ENCODE measurements at places on chromosomes 12 and 14.
A peak's percentile ranks its signal among the peaks of the same experiment; 100 is the strongest.

GRCh38 chr12:49651855-49652254 is 28.5 kb downstream of the PRPF40B start:
- DNase-seq = no peak

- no peak for DNase-seq
Observed at GRCh38 chr12:54495327-54495726, 2.2 kb upstream of the NCKAP1L start.

DNA sequence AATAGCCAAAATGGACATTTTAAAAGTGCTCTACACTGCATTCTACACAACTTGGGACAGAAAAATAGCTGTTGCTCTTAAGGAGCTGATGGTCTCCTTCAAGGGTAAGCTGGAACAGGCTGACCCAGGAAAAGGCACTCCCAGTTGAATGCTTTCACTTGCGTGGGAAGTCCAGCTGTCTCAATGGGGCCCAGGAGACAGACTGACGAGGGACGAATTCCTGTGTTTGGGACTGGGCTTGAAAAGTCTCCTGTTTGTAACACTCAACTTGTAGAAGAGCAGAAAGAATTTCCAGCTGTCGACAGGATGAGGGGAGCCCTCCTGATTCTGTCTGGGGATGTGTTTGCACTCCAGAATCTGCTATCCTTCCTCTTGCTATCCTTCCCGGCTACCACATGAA is 180.8 kb downstream of the ZFP36L1 start:
- no peak for DNase-seq

DNA sequence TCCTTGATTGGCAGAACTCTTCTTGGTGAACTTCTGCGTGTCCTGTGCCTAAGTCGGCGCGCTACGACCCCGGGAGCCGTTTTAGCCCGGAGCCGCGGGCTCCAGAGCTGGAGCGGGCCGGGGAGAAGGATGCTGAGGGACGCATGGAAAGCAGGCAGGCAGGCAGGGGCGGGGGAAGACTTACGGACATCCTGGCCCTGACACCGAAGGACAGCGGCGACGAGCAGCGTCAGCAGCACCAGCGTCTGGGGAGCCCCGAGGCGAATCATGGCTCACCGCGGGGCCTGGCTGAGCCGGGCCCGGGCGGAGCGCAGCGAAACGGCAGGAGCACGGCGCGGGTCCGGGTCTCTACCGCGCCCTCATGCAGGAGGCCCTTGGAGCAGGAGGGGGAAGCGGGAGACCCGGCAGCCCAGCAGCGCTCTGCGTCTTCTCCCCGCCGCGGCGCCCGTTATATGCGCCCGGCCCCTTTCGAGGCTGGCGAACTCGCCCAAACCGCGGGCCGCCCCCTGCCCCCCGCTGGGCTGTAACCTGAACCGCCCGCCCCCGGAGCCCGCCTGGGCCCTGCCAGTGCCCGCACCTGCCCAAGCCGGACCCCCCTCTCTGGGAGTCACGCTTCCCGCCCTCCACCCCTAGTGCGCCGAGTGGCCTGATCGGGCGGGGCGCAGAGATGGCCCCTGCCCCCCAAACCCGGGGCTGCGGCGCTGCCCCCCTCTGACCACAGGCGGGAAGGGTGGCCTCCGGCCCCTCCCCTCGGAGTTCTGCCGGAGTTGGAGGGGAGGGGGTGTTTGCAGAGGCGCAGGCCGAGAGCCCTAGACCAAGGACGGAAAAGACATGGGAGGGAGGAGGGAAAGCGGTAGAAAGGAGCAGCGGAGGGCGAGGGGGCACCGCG is at the start of gene COL2A1:
Gene COL2A1, minus strand, starts transcription at position 424 of the 889 bp plus-strand sequence. Its CDS starts 155 bp downstream, at position 269.
- no peak for DNase-seq

GRCh38 chr12:117060246-117060928 is 38.8 kb downstream of the TESC start:
- DNase-seq = no peak

- DNase-seq = peak; percentile 69
Observed at GRCh38 chr14:95255487-95255886, 64.2 kb downstream of the CLMN start.

- no peak for DNase-seq
Observed at GRCh38 chr12:57188090-57188425, 28.5 kb upstream of the NXPH4 start.

DNA sequence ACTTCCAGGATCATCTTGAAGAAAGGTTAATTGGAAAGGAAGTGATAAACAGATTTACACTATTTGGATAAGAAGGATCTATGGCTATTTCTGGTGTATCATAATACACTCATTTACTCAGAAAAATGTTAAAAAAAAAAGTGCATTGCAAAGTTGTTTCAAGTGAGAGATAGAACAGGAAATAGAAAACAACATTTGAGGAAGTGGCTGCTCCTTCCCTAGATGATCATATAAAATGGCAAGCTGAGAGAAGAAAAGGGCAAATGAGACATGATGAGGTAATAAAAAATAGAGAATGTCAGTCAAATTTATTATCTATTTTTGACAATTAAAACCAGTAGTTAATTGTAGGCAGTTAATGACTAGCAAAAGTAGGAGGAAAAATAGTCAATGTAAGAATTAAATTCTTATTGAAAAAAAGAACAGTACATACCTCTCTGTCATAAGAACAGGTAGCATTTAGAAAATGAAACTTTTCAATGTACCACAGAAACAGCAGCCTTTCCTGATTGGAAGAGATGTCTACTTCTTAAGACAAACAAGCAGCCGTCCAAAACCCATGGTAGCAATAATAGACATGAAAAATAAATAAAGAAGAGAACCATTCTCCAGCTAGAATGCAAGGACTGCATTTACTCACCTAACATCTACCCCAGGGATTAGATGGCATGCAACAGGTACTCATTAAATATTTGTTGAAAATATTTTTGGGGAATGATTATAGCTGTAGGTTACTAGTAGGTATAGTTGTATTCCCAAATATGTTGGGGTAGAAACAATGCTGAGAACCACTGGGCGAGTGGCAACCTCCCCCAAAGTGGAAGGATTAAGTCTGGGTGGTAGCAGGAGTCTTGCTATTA is 63.9 kb upstream of the GRIP1 start:
- DNase-seq = no peak

- DNase-seq = no peak
Observed at GRCh38 chr12:117821480-117822175, 147.2 kb downstream of the KSR2 start.

GRCh38 chr14:105358140-105358846 is 40.0 kb upstream of the TEX22 start:
- DNase-seq = no peak

DNA sequence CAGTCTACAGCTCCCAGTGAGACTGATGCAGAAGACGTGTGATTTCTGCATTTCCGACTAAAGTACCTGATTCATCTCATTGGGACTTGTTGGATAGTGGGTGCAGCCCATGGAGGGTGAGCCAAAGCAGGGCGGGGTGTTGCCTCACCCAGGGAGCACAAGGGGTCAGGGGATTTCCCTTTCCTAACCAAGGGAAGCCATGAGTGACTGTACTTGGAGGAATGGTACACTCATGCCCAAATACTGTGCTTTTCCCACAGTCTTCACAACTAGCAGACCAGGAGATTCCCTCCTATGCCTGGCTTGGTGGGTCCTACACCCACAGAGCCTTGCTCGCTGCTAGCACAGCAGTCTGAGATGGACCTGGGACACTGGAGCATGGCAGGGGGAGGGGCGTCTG is 21.0 kb upstream of the ABCC9 start:
- DNase-seq = no peak
